ENCODE measurements at places on chromosomes 7 and 10.

DNA sequence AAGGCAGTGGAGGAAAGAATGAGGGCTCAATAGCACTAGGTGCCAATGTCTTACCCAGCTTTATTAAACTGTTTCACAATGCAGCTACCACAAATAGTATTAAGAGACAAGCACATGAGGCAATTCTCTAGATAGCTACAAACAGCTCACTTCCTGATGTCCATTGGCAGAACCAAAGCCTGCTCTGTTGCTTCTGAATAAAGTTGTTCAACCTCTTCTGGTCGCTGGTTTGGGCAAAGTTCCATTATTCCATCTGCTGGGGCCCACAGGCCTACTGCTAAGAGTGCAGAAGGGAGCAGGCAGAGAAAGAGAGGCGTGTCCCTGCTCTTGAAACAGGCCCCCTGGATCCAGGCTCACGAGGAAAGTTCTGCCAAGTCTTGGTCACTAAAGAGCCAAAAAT is 173.9 kb downstream of the ZNF438 start:
- DNase-seq, result no peak

DNA sequence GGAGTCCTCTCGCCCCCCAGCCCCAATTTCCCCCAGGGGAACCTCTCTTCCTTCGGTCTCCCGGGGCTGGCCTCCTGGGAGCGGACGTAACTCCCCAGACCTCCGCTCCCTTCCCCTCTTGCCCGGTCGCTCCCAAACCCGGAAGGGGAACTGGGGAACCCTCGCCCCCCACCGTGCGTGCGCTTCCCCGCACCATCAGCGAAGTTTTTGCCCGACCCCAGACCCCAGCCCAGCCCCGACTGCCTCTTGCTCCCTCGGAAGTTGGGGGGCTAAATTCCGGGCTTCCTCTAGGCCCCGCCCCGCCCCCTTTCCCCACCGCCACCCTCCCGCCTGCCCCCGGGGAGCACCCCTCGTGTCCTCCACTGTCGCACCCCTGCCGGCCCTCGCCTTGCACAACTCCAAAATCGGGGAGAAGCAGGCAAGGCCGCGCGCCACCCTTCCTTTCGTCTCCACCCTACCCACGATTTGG is 436 bp downstream of the GNB2 start:
- peak; percentile 21 for DNase-seq

DNA sequence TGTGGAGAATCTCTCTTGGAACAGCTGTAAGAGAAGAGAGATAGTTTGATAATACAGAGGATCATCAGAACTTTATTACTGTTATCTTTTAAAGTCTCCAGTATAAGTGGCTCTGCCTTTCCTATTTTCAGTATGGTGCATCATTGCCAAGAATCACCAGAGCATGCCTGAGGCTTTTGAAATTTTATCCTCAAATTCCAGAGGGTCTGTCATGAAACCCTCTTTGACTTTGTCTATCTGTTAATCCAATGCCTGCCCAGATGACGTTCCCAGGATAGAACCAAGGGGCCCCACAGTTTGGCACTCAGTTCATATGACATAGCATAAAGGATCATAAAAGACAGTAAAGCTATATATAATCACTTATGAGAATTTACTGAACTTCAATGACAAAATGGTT is 35.3 kb upstream of the SEMA3C start:
- no peak for DNase-seq

GRCh38 chr10:69807122-69807521 is 5.4 kb downstream of the COL13A1 start:
- DNase-seq, result peak; percentile 83

DNA sequence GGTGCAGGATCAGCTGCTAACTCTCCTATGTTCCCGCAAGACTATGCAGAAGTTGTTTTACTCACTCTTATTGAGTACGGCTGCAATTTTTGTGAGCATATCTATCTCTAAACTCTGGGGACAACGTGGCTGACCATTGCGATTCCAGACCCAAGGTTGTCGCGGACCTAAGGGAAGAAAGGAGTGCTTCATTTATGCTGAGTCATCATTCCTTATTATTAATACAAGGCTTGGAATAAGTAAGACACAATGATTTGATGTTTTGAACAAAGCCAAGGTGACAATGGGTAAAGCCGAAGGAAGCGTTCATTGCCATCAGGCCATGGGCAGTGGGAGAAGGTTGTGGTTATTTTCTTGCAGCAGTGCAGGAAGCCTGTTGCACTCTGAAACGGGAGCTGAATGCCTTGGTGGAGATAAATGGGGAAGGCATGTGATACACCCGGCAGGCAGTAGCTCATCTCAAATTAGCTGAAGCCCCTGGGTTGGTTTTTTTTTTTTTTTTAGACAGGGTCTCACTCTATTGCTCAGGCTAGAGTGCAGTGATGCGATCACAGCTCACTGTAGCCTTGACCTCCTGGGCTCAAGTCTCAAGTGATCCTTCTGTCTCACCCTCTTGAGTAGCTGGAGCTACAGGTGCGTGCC is 605.7 kb downstream of the TYW1 start:
- DNase-seq, result no peak

DNA sequence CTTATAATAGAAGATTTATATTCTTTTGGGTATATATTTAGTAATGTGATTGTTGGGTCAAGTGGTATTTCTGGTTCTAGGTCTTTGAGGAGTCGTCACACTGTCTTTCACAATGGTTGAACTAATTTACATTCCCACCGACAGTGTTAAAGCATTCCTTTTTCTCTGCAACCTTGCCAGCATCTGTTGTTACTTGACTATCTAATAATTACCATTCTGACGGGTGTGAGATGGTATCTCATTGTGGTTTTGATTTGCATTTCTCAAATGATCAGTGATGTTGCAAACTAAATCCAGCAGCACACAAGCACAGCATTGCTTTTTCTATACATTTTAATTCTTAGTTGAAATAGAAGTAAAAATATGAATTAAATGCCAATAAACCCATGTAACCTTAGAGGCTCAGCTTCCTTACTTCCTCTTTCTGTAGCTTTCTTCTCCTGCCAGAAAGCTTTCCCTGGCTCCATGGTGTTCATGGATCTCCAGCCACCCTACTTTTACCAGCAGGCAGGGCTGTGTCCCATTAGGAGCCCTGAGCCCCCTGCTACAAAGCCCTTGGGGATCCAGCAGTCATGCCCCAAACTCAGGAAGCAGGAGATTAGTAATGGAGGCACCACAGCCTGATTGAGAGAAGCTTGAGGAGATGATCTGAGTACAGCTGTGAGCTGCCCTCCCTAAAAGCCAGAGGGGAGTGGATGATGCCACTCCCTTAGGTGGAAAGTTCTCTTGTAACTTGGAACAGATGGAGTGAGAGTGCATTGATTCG is 158.6 kb downstream of the TMEM178B start:
- no peak for DNase-seq

Measured in ACHN (cell line).